Neuronal stem cell (in vitro differentiated cells): ENCODE measurements at places on chromosomes 4 and X.
A peak's percentile ranks its signal among the peaks of the same experiment; 100 is the strongest.

- H3K27me3 ChIP-seq = no peaks in the 10 kb centered on the region
- no peak overlapping the region for H3K4me3 ChIP-seq
These were observed 11.2 kb upstream of the RNF175 start for GRCh38 chr4:153771046-153771445.

- DNase-seq = no peak
- no peak overlapping the region for H3K4me3 ChIP-seq
- H3K27me3 ChIP-seq = no peaks in the 10 kb centered on the region
These were observed 18.0 kb downstream of the PNMA6F start for GRCh38 chrX:153303276-153304262.

DNA sequence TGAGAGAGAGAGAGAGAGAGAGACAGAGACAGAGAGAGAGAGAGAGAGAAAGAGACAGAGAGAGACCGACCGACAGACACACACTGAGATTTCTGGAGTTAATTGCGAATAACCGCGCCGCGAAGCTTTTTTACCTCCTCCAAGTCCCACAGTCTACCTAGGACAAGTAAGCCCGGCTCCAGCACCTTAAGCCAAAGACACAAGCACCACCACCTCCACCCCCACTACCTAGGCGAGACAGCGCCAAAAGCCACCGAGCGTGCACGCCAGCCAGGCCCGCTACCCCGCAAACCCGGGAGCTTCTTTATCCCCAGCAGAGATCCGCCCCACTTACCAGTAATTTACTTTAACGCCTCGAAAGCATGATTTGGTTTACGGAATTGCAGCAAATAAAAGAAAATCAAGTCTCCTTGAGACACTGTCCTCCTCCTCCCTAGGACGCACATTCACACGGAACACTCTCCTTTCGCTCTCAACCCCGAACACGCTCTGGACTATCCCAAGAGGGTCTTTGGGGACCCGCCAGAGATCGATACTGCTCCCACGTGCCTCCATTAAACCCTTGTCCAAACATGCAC is 649.6 kb upstream of the DIPK2B start:
- H3K27ac ChIP-seq = peak overlapping the region; percentile 66
- no peak for DNase-seq
- H3K36me3 ChIP-seq = peaks cover 35% of the 10 kb centered on the region
- no peaks in the 10 kb centered on the region for H3K27me3 ChIP-seq
- peak overlapping the region; percentile 98 for H3K4me3 ChIP-seq

- peaks cover 9% of the 10 kb centered on the region for H3K27me3 ChIP-seq
- H3K4me1 ChIP-seq = no peaks in the 10 kb centered on the region
- no peak overlapping the region for H3K27ac ChIP-seq
- no peaks in the 10 kb centered on the region for H3K36me3 ChIP-seq
- H3K4me3 ChIP-seq = no peak overlapping the region
These were observed 7.4 kb downstream of the MEPE start for GRCh38 chr4:87840149-87840548.

DNA sequence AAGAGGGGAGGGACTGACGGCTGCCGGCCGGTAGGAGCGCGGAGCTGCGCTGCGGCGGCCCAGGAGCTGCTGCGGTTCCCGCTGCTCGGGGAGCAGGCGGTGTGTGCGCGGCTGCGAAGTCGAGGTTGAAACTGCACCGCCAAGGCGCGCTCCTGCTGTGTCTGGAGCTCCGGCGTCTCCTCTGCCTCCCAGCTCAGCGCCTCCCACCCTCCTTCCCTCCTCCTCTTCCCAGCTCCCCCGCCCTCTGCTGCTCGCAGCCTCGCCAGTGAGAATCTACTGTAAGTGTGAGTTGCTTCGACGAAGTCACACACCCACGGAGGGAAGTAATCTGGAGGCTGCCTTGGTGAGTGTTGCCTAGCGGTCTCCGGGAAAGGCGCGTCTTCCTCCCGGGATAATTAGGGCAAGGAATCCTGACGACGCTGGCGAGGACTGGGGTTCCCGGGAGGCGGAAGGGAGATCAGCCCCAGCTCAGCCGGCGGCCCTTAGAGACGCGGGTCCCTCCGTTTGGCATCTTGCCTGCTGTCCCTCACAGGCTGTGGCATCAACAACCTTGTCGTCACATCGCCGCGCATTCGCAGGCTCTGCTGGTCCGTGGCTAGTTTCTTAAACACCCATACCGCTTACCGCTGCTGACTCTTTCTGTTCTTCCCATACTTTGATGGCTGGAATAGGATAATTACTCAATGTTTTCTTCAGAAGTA is at the start of gene EPHA5:
EPHA5 (minus strand) TSS at position 159 of the 701 bp plus-strand sequence. CDS start 747 bp downstream, outside the sequence.
- H3K36me3 ChIP-seq = no peaks in the 10 kb centered on the region
- H3K27me3 ChIP-seq = peaks cover 30% of the 10 kb centered on the region
- H3K27ac ChIP-seq = no peak within 1 kb of the TSS
- H3K4me3 ChIP-seq = peak within 1 kb of the TSS; percentile 50

DNA sequence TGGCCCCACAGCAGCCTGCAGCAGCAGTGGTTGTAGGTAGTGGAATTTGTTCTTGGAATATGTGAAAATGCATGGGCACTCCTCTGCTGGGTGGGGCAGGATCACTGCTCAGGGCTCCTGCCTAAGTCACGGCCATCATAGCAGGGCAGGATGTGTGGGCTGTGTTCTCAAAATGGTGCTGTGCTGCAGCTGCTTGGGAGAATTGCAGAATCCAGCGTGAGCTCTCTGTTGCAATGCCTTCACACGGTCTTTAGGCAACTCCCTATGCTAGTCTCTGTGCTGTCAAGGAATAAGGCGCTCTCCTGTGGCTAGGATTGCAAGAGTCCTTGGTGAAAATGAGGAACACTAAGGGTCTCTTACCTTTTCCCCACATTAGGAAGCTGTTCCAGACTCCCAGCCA is 42.9 kb downstream of the F8 start:
- H3K4me1 ChIP-seq = no peaks in the 10 kb centered on the region
- no peak for DNase-seq
- H3K36me3 ChIP-seq = no peaks in the 10 kb centered on the region
- H3K27ac ChIP-seq = no peak overlapping the region

GRCh38 chr4:24070117-24070516 is 180.3 kb upstream of the PPARGC1A start:
- no peak overlapping the region for H3K4me3 ChIP-seq
- no peaks in the 10 kb centered on the region for H3K36me3 ChIP-seq
- H3K27me3 ChIP-seq = no peaks in the 10 kb centered on the region
- no peaks in the 10 kb centered on the region for H3K4me1 ChIP-seq

- no peak for DNase-seq
- H3K4me3 ChIP-seq = no peak overlapping the region
- no peak overlapping the region for H3K27ac ChIP-seq
- H3K36me3 ChIP-seq = no peaks in the 10 kb centered on the region
These were observed 66.8 kb upstream of the AFAP1 start for GRCh38 chr4:8006471-8006870.

DNA sequence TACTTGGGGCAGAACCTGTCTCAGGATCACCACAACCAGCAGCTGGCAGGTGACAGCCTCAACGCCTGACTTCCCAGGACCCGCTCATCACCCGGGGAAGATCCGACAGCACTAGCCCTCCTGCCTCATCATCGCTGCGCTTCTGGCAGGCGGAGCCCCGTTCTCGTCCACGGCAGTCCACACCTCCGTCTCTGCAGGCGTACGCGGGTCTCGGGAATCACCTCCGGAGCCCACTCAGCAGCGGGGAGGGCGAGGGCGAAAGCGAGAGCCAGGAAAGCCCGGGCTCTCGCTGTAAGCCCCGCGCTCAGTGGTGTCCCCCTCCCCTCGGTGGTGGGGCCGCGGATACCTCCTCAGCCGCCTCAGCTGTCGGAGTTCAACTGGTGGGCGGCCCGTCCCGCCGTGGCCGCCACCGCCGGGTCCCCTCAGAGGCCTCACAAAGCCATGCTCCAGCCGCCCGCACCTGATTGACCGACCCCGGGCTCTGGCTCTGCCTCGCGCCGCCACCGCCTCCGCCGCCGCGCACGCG is 518 bp upstream of the CNKSR2 start:
- peaks cover 4% of the 10 kb centered on the region for H3K4me1 ChIP-seq
- H3K4me3 ChIP-seq = peak overlapping the region; percentile 69
- H3K27me3 ChIP-seq = no peaks in the 10 kb centered on the region
- H3K36me3 ChIP-seq = no peaks in the 10 kb centered on the region
- peak overlapping the region; percentile 56 for H3K27ac ChIP-seq
- no peak for DNase-seq

DNA sequence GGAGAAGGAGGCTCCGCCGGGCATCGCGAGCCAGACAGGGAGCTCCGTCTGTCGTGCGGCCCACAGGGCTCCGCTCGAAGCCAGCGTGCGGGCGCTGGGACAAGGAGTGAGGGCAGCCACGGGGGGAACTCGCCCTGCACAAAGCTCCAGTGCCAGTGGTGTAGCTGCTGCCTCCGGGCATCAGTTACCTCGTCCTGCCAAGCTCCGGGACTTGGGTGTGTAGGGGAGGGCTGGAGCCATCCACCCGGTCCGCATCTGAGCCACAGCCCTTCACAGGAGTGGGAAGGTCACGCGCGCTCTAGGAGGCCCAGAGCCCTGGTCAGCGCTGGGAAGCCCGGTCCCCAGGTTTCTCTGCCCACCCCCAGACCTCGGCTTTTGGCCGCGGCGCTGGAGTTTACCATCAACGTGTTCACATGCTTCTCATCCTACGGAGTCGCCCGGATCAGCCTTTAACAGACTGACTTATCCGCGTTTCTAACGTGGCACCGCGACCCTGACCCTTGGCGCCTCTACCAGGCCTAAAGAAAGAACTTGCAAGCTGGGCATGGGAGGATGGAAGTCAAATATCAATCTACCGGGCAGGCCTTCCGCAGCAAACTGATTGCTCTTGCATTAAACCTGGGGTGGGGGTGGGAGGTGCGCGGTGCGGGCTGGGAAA is 8.4 kb upstream of the PRDM8 start:
- H3K4me1 ChIP-seq = peaks cover 5% of the 10 kb centered on the region
- no peaks in the 10 kb centered on the region for H3K36me3 ChIP-seq
- DNase-seq = no peak
- peaks cover 96% of the 10 kb centered on the region for H3K27me3 ChIP-seq
